ENCODE measurements at places on chromosomes 5 and 9.

DNA sequence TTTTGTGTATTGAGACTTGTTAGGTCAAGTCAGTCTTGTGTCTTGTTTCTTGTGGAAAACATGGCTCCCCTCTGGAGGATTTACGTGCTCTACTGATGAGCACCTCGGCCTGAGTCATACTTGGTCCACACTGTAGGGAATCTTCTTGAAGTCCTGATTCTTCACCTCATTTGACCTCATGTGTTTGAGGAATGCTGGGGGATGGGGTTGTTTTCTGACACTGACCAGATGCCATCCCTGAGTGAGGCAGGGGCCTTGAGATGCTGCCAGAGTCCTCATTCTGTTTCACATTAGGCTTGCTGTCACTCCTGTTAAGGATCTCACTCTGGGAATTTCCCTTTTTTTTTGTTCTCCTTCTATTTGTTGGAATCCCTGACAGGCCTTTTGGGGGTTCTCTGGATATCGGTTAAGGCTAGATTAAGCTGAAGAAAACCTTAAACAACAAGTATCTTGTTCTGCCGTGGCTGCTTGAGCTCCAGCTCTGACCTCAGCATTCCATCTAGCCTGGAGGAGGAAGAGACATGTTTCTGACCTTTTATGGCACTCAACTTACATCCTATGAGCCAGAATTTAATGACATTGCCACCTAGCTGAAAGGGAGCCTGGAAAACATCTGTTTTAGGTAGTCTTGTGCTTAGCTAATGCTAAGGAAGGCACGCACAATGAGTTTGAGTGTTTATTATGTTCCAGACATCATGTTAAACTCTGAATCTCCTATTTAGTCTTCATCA is 20.6 kb downstream of the TCOF1 start:
- no peak overlapping the region for H3K4me3 ChIP-seq
- no peak for DNase-seq
- no peaks in the 10 kb centered on the region for H3K27me3 ChIP-seq
- H3K27ac ChIP-seq = no peak overlapping the region

DNA sequence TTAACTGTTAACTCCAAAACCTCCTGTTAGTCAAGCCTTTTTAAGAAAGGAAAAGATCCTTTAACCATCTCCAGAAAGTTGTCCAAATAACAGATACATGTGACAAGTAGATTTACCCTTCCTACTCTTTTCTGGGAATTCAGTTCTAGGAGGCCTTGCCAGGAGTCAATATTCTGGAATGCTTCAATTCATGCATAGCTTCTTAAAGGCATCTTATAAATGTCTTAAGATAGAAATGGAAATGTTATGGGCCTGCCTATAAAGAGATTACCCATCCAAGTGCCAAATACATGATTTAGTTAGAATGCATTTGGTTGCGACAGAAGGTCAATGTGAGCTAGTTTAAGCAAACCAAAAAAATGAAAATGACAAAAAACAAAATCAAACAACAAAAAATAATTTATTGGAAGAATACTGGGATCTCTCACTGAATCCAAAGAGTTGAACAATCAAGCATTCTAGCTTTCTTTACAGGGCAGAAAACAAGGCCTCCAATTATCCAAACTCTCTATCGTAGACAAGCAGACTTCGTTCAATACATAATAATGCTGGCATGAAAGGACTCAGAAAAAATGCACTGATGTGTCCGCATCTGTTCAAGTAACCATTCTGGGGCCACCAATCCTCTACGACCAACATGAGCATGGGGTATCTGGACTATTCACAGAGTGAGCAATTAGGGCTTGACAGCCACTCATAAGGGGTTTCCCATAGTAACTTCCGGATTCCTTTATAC is 188.6 kb downstream of the CTNND2 start:
- no peaks in the 10 kb centered on the region for H3K27me3 ChIP-seq
- no peaks in the 10 kb centered on the region for H3K36me3 ChIP-seq
- no peak for DNase-seq
- H3K27ac ChIP-seq = no peak overlapping the region
- H3K4me3 ChIP-seq = no peak overlapping the region

- no peaks in the 10 kb centered on the region for H3K27me3 ChIP-seq
- no peaks in the 10 kb centered on the region for H3K36me3 ChIP-seq
- no peak for DNase-seq
Observed at GRCh38 chr9:5041390-5042115, 56.5 kb downstream of the JAK2 start.

DNA sequence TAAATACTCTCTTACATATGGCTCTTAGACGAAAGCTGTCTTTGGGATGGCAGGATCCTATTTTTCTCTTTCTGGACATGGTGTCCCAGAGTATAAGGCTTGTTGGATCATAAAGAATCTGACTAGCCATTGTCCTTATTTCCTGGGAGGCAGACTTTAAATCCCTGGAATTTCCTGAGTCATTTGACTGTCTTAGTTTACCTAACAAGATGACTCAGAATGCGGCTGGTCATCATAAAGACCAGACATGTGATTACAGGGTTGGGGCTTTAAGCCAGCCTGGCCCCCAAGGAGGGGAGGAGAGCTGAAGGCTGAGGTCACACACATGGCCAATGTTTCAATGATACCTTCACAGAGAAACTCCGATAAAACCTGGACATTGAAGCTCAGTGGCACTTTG is 37.2 kb downstream of the FAM240B start:
- no peaks in the 10 kb centered on the region for H3K36me3 ChIP-seq
- H3K4me3 ChIP-seq = no peak overlapping the region
- no peak overlapping the region for H3K27ac ChIP-seq
- peaks cover 18% of the 10 kb centered on the region for H3K4me1 ChIP-seq

DNA sequence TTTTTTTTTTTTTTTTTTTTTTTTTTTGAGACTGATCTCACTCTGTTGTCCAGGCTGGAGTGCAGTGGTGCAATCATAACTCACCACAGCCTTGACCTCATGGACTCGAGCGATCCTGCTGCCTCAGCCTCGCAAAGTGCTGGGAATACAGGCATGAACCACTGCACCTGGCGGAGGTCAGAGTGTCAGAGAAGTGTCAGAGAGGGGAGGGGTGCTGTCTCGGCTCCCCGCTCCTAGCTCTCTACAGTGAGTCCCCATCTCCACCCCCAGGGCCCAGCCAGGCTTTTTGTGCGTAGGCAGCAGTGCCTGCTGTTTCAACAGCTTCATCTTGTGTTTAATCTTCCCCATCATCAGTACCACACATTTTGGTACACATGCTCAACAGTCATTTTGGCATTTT is 38.3 kb downstream of the SAR1B start:
- no peak for DNase-seq
- H3K27me3 ChIP-seq = no peaks in the 10 kb centered on the region
- no peaks in the 10 kb centered on the region for H3K4me1 ChIP-seq
- H3K36me3 ChIP-seq = no peaks in the 10 kb centered on the region
- H3K4me3 ChIP-seq = no peak overlapping the region

- H3K4me1 ChIP-seq = no peaks in the 10 kb centered on the region
- no peak overlapping the region for H3K27ac ChIP-seq
- H3K36me3 ChIP-seq = no peaks in the 10 kb centered on the region
- no peak overlapping the region for H3K4me3 ChIP-seq
- H3K27me3 ChIP-seq = no peaks in the 10 kb centered on the region
Observed at GRCh38 chr9:71675105-71675856, 93.0 kb downstream of the CEMIP2 start.
